Stimulated activated CD4-positive, alpha-beta T cell treated with anti-CD3 and anti-CD28 coated beads, Interleukin-1b, Interleukin-23, amount 100 ng/mL, for 24 hours (primary cell): ENCODE measurements at places on chromosomes 5 and 9.
A peak's percentile ranks its signal among the peaks of the same experiment; 100 is the strongest.

DNA sequence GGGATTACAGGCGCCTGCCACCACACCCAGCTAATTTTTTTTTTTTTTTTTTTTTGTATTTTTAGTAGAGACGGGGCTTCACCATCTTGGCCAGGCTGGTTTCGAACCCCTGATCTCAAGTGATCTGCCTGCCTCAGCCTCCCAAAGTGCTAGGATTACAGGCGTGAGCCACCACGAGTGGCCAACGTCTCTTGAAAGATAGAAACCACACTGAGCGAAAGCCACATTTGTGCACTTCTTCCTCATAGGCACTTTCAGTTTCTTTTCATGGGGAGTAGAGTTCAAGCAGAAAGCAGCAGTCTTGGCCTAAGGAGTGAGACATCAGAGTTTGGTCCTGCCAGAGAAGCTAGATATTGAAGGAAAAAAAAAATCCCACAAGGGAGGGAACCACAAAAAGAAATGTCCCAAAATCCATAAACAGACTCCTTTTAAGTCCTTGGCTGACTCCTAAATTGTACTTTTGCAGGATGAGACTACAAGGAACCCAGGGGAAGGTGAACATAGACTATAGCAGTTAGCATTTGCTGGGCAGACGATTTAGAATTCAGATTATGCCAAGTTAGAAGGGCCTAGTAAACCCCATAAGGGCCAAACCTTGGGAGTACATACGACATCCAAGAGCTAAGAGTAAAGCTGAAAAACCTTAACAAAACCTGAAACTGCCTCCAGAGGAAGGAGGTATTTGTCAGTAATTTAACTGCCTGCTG lies 43.9 kb upstream of the GLIPR2 start:
- DNase-seq: peak; percentile 20

- no peak for DNase-seq
Observed at GRCh38 chr9:138116521-138116920, 238.9 kb downstream of the CACNA1B start.

GRCh38 chr5:162283609-162284008 lies 216.0 kb downstream of the GABRG2 start:
- no peak for DNase-seq

- no peak for DNase-seq
Observed at GRCh38 chr9:104740621-104741020, 6.9 kb upstream of the NIPSNAP3A start.

GRCh38 chr9:114656301-114656700 lies 1.3 kb downstream of the TEX53 start:
- DNase-seq: no peak

DNA sequence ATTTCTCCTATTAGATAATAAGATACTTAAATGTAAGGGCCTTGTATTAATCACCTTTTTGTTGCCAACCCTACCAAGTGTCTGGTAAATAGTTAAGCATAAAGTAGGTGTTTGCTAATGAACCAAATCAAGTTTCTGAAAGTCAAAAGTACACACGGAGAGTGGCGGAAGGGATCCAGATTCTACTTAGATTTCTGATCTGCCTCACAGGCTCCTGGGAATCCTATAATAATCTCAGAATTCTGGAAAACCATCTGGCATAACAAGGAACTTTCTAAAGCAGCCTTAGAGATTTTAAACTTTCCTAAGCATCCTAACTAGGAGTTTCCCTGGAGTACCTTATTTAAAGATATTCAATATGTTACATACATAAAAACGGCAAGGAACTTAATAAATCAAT lies 363.2 kb upstream of the SMC2 start:
- DNase-seq: no peak

DNA sequence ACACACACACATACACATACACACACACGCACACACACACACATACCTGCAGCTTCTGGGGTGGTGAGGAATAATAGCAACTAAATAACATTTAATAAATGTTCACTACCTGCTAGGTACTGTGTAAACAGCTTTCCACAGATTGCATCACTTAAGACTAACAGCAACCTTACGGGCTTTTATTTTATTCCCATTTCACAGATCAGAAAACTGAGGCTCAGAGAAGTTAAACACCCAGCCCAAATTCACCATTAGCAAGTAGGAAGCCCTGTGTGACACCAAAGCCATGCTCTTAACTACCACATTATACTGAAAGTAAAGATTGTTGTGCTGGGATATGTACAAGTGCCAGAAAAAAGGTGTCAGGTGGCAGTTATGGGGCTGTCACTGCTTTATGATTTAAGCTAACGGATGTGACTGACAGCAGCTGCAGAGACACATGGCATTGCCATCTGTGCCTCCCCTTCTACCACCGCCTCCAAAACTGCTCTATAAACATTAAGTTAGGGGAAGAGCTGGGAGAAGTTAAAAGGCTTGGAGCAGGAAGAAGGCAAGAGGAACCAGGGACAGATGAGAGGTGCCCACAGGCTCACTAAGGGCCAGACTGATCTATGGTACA lies 13.6 kb downstream of the MTMR12 start:
- no peak for DNase-seq

GRCh38 chr5:122493091-122494021 lies 181.3 kb downstream of the SNCAIP start:
- DNase-seq: no peak

- no peak for DNase-seq
Observed at GRCh38 chr5:151208481-151208914, 15.4 kb downstream of the CCDC69 start.

DNA sequence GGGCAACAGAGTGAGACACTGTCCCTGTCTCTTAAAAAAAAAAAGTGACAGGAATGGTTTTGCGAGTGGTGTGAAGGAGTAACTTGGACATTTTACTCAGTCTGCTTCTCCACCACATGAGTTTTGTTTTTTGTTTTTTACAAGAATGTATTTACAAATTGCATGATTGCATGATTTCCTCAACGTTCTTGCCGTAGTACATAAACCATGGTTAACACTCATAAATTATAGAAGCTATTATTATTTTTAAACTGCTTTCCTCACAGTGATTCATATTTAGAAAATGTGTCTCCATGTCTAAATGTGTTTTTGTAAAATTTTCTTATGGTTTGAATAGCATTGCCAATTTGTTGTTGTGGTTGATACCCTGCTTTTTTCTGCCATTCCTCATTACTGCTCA lies 220.0 kb downstream of the GOLPH3 start:
- DNase-seq: no peak

DNA sequence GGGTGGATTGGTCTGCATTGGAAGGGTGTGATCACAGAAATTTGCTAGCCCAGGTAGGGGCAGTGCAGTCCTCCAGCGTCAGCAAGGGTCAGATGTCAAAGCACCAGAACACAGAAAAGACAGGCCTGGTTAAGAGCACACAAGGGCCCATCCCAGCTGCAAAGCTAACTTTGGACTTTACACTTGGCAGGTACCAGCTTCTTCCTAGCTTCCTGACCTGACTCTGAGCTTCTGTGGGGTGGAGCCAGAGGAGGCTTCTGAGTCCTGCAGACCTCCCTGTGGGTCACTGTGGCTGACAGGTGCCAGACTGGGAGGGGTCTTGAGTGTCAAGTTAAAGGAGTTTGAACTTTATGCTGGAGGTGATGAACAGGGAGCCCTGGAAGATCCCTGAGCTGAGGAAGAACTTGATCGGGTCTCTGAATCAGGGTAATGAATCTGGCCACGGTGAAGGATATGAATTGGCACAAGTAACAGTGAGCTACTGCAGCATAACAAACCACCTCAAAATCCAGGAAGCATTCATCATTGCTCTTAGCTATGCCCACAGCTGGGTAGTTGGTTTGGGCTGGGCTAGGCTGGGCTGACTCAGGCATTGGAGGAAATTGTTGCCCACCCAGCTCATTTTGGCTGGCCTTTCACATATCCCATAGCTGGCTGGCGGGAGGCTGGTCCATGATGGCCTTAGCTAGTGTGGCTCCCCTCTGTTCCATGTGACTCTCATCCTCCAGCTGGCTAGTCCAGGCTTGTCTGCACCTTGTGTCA lies 63.4 kb downstream of the BARX1 start:
- DNase-seq: no peak

DNA sequence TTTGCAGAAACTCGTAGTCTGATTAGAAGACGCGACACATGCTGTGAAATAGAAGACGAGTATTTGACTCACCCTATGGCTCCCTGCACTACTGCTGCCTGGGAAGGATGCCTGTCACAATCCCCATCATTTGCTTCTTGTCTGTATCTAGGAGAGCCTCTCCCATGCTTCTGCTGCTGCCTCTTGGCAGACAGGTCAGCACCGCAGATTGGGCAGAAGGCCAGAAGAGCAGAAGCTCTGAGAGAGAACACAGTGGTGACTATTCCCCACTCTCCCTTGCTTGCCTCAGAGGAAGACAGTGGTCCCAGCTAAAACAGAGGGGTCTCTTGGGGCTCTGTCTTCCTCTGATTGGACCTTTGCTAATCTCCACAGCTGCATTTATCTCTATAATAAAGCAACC lies 84.0 kb upstream of the SMIM32 start:
- no peak for DNase-seq
